ENCODE measurements at places on chromosomes 2 and 18.

DNA sequence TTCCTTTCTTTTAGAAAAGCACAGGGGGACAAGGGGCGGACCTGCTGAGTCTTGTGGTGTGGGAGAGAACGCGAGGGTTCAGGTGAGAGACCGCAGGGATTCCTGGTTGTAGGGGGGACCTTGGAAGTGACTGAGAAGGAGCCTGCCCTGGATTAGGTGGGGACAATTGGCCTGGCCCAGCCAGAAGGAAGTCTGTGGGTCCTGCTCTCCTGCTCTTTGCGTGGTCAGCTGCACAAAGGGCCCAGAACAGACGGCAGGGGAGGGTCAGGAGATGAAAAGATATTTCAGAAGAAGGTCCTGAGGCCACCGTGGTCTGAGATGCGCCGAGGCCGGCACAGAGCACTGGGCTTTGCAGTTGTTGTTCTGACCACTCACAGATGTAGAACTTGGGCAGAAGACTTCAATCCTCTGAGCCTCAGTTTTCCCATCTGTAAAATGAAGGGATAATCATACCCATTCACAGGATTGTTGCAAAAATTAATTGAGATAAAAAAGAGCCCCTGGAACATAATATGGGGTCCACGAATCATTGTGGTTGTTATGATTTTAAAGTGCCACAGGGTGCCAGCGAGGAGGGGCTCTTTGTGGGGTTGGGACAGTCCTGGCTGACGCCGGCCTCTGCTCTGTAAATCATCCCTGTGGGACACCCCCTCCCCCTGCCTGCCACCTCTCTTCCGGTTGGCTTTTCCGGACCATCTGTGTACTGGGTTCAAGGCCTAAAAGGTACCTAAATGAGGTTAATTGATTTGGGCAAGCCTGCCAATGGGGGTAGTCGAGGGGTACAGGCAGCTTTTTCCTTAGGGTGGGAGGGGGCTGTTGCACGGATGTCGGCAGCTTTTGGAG lies 1.8 kb downstream of the LPIN1 start:
- peak; percentile 66 for DNase-seq

- DNase-seq = no peak
Observed at GRCh38 chr2:39805936-39806608, 27.0 kb upstream of the THUMPD2 start.

DNA sequence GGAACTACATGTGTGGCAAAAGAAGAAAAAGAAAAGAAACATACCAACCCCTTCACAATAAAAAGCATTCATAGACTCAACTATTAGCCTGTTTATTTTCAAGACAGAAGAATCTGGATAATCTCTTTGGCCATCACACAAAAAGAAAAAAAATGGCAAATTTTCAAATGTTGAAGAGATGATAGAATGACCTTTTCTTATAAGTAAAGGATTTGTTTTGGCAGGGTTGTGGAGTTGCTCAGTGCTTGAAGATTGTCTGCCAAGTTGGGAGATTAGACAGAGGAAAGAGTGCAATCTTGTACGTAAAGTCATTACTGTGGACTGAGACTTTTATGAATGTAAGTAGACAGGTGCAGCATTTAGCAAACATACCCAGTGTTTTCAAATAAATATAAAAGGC lies 18.5 kb upstream of the FAM171B start:
- no peak for DNase-seq

DNA sequence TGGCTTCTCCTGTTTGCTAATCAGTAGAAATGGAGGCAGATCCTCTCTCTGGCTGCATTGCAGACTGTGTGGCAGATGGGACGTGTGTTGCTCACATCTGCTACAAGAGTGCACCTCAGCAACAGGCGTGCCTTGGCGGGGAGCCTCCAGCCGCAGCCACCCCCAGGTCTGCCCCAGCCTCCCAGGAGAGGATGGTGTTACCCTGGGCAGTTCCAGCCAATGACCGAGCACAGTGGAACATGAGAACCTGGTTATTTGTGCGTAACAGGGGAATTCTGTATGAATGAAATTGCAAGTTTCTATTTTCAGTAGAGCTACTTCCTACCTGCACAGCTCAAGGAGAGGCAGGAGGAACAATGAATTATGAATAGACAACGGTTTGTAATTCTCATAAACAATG lies 130.6 kb upstream of the CBLN2 start:
- no peak for DNase-seq
